Activated CD8-positive, alpha-beta memory T cell treated with anti-CD3 and anti-CD28 coated beads for 4 hours (primary cell): ENCODE measurements at places on chromosomes 6 and 20.

DNA sequence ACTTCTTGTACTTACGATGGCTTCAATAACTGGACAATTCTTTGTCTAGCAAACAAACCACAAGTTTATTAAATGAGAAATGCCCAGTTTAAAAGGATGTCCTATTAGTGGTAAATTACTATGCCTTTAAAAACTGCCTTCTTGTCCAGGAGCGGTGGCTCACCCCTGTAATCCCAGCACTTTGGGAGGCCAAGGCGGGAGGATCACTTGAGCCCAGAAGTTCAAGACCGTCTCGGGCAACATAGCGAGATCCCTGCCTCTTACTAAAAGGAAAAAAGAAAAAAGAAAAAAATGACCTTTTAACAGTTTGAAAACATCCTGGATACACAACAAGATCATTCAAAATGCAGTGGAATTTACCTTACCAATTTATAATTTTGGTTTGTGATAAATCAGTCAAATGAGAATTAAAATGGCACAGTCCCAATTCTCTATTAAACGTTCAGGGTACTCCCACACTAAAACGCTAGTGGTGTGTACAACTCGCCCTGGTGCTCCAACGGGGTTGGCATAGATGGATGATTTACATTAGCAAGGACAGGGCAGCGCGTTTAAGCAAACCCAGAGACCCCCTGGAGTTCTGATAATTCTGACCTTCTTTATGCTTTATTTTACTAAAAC lies 2.3 kb downstream of the ZBTB2 start:
- DNase-seq: no peak

DNA sequence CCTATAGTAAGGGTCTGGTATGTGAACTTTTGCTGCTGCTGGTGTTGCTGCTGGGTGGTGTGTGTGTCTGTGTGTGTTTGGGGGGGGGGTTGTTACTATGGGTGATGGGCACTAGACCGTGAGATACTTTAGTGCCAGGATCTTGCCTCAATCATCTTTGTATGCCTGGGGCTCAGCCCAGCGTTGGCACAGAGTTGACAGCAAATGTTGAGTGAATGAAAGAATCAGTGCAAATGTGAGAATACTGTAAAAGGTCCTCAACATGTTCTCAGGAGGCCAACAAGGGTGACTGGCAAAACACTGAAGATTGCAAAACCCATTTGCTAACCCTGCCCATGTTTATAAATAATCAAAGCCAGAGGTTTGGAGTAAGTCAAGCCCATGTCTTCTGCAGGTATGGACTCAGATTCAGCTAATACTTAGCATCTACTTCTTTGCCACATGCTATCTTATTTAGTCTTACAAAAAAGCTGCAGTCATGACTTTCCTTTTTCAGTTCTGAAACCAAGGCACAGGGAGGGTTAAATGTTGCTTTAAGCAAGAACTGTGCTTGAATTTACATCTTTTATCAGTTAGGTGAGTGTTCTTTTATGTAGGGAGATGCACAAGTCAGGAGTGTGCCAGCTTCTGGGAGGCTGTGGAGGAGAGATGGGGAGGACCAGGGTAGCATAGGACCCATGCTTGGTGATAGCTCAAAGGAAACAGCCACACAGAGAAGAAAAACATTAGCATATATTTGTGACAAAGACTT lies 125.3 kb upstream of the SPACA1 start:
- DNase-seq: no peak

GRCh38 chr6:127635091-127635490 lies 58.1 kb downstream of the C6orf58 start:
- no peak for DNase-seq

DNA sequence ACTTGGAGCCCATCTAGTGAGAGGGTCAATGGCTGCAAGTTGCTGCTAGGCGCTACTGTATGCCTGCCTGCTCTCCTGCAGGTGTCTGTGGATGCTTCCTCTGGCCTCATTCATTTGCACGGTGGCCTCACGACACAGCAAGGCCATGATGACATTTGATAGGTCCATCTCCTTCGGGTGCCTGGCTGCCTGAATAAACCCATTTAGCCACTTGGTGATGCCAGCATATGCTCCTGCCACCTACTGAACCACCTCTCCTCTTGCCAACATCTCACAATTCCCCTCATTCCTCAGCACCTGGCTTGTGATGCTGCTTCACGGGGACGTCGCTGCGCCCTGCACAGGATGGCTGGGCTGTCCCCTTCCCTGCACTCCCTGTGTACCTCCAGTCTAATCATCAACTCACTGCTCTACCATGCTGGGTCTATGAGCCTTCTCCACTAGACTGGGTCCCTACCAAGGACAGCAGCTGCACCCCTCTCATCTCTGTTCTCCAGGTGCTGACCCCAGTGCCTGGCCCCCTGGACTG lies 51.1 kb downstream of the AGPAT4 start:
- DNase-seq: no peak

GRCh38 chr6:56851541-56852259 lies 103.2 kb upstream of the BEND6 start:
- DNase-seq: no peak

DNA sequence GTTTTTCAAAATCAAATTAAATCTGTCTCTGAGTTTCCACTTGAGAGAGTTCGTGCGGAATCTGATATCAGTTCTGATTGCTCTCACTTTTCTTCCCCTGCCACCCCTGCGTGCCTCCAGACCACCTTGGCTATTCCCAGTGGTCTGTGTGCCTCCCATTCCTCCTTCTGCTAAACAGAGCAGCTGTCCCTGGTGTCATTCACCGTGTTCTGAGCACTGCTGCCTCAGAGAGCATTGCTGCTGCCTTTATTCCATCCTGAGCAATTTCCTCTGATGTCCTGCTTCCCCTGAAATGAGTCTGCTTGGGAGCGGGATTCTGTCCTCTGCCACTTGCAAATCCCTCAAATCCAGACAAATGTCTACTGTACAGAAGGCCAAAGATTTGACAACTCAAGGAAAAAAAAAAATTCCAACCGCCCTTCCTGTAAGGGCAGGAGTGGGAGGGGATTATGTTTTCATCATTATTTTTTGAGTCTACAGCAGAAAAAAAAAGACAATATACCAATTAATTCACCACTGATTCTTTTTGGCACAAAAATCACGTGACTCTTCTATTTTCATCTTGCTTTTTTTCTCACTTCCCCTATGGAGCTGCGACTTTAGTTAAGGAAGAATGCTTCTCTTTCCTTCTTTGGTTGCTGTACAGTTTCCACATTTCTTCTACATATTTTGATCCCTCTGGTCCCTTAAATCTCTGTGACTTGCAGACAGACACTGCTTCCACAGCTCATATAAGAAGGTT lies 833.0 kb downstream of the EPHA7 start:
- DNase-seq: no peak

GRCh38 chr6:136644597-136644952 lies 94.4 kb upstream of the MAP7 start:
- no peak for DNase-seq

GRCh38 chr6:144722154-144722737 lies 437.1 kb downstream of the UTRN start:
- DNase-seq: no peak

GRCh38 chr20:1874450-1875182 lies 20.6 kb upstream of the SIRPA start:
- DNase-seq: no peak

DNA sequence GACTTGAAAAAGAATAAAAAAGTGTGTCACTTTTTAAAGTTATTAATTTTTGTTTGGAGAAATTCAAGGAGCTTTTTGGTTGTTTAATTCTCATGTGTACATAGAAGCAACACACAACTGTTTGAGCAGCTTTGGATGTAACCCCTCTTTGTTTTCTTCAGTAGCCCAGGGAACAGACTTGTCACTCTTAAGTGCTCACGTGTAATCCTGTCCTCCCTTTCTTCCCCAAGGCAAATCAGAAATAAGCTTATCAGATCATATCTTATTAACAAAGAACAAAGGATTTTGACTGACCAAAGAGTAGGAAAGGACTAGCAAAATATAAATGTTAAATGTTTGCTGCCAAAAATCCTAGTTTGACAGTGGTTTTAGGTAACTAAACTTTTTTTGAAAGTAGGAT lies 7.3 kb upstream of the FLRT3 start:
- DNase-seq: no peak
